ENCODE measurements at places on chromosomes 16 and 17. TPM values are rescaled to one million over a fixed set of nuclear protein-coding genes. Genes with fewer than 3 reads are reported as not detected.

- no peak overlapping the region for H3K4me3 ChIP-seq
- H3K36me3 ChIP-seq = peaks cover 12% of the 10 kb centered on the region
- DNase-seq = no peak
- no peaks in the 10 kb centered on the region for H3K27me3 ChIP-seq
- H3K4me1 ChIP-seq = peaks cover 31% of the 10 kb centered on the region
Measured at GRCh38 chr17:80836971-80837481, 154.6 kb upstream of the CHMP6 start.

- DNase-seq = no peak
- H3K27me3 ChIP-seq = no peaks in the 10 kb centered on the region
- no peak overlapping the region for H3K4me3 ChIP-seq
- no peaks in the 10 kb centered on the region for H3K36me3 ChIP-seq
Measured at GRCh38 chr16:50598256-50598894, 50.2 kb downstream of the NKD1 start.

DNA sequence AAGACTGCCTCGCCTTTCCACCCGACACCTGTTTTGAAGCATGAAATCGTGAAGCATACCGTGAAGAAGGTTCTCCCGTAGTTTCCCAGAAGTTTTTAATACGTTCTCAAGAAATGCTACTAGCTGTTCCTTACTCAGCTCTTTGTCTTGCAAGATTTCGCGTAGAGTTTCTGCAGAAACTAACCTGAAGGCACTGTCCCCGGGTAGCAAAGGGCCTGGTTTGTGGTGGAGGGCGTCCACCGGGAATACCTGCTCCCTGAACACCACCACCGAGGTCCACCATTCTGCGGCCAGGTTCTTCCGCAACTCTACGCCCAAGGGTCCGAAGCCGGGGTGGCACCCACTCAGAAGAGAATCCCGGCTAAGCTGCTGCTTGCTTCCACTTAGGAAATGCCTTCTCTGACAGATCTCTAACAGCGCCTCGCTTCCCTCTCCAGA lies 487 bp downstream of the POLG2 start:
- H3K36me3 ChIP-seq = peaks cover 56% of the 10 kb centered on the region
- H3K27ac ChIP-seq = peak overlapping the region; percentile 95
- no peak for DNase-seq

GRCh38 chr16:75965504-75966374 lies 239.4 kb upstream of the CPHXL start:
- no peaks in the 10 kb centered on the region for H3K4me1 ChIP-seq
- H3K27ac ChIP-seq = no peak overlapping the region
- no peak for DNase-seq
- no peak overlapping the region for H3K4me3 ChIP-seq
- H3K27me3 ChIP-seq = no peaks in the 10 kb centered on the region

DNA sequence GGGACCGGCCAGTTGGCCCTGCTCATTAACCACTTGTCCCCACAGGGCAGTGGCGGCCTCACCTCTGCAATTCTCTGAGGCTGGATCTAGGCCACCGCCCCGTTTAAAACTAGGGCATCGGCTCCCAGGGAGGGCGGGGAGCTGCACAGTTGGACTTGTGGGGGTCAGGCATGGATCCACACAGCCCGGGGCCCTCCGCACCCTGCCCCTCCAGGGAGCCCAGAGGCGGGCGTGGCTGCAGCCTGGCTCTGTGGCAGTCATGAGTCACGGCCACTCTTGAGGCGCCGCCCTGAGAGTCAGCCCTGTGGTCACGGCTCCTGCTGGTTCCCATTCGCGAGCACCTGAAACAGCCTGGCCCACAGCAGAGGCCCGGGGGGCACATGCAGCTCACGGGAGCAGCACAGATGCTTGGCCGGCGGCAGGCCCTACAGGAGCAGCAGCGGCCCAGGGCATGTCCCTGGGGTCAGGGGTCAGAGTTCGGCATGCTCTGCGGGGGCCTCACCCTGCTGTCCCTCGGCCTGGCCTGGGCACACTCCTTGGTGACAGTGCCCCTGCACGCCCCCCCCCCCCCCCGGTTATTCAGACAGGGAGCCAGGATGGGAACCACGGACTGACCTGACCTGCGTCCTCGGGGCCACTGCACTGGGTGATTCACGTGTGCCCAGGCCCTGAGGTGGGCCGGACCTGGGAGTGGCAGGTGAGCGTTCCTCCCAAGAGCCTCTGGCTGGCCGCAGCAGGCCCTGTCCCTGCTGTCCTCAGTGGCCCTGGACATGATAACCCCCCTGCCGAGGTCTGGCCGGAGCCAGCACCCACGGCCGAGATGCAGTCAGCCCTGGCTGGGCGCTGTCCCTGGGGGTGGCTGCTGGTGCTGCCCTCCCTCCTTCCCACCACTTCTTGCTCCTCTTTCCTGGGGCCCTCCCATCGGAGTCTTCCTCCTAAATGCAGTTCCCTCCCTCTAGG lies 8.2 kb downstream of the CAPN15 start:
- DNase-seq = no peak
- H3K4me3 ChIP-seq = no peak overlapping the region
- no peaks in the 10 kb centered on the region for H3K27me3 ChIP-seq
- H3K27ac ChIP-seq = no peak overlapping the region
- H3K4me1 ChIP-seq = peaks cover 2% of the 10 kb centered on the region
- peaks cover 10% of the 10 kb centered on the region for H3K36me3 ChIP-seq

DNA sequence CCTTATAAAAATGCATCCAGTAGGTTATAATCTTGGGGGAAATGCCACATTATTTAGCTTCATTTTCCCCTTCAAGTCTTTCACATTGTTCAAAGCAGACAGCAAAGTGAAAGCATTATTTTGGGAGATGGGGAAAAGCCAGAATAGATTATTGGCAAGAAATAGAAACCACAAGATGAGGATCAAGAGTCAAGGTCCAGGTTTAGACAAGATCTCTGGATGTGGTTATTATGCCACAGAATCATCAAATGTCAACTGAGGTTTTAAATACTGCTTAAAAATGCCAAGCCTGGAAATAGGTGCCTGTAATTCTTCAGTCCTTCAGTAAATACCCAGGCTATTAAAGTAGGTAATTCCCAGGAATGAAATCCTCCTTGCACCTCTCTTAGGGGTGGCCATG lies 65.1 kb upstream of the ALOX12 start:
- H3K4me1 ChIP-seq = no peaks in the 10 kb centered on the region
- no peak overlapping the region for H3K4me3 ChIP-seq
- peaks cover 2% of the 10 kb centered on the region for H3K36me3 ChIP-seq
- no peak overlapping the region for H3K27ac ChIP-seq
- peaks cover 20% of the 10 kb centered on the region for H3K27me3 ChIP-seq
- DNase-seq = no peak

The RHBDL3 gene
- 0.29 TPM for total RNA-seq

GRCh38 chr17:43655693-43656255 lies 5.9 kb downstream of the MEOX1 start:
- H3K4me1 ChIP-seq = peaks cover 26% of the 10 kb centered on the region
- peak overlapping the region; percentile 21 for H3K4me3 ChIP-seq
- no peak for DNase-seq
- peak overlapping the region; percentile 71 for H3K27ac ChIP-seq

- peak overlapping the region; percentile 96 for H3K27ac ChIP-seq
- peaks cover 32% of the 10 kb centered on the region for H3K4me1 ChIP-seq
- DNase-seq = peak; percentile 68
- H3K27me3 ChIP-seq = no peaks in the 10 kb centered on the region
- peaks cover 40% of the 10 kb centered on the region for H3K36me3 ChIP-seq
Measured at GRCh38 chr16:9092282-9092977, 986 bp downstream of the HAPSTR1 start.

GRCh38 chr17:50157891-50158290 lies 7.4 kb upstream of the PPP1R9B start:
- H3K27ac ChIP-seq = no peak overlapping the region
- no peak for DNase-seq
- H3K27me3 ChIP-seq = peaks cover 8% of the 10 kb centered on the region
- no peaks in the 10 kb centered on the region for H3K36me3 ChIP-seq
- H3K4me3 ChIP-seq = no peak overlapping the region
- peaks cover 44% of the 10 kb centered on the region for H3K4me1 ChIP-seq

The CDH5 gene
- not detected for total RNA-seq
